ENCODE measurements at places on chromosomes 16 and 17. TPM values are rescaled to one million over a fixed set of nuclear protein-coding genes. Genes with fewer than 3 reads are reported as not detected.

HBA2 gene
- 0.49 TPM for polyA plus RNA-seq

SPNS3 gene
- 1.3 TPM for polyA plus RNA-seq

GTF3C1 gene
- 109 TPM for polyA plus RNA-seq

TPSG1 gene
- 0.15 TPM for polyA plus RNA-seq

PRDM7 gene
- not detected for polyA plus RNA-seq

ABCA9 gene
- polyA plus RNA-seq = 2.2 TPM

MFAP4 gene
- polyA plus RNA-seq = 8.3 TPM

SLC9A5 gene
- 0.43 TPM for polyA plus RNA-seq

SPAG7 gene
- polyA plus RNA-seq = 56.4 TPM

RGS11 gene
- 7.9 TPM for polyA plus RNA-seq

CCDC200 gene
- not detected for polyA plus RNA-seq

HSF4 gene
- polyA plus RNA-seq = 22.9 TPM

ACE gene
- polyA plus RNA-seq = 1.2 TPM

CACNG1 gene
- polyA plus RNA-seq = not detected

QPRT gene
- 0.28 TPM for polyA plus RNA-seq

KRT36 gene
- polyA plus RNA-seq = 0.07 TPM

SOX15 gene
- 94.3 TPM for polyA plus RNA-seq

CD300H gene
- polyA plus RNA-seq = not detected

NLRC5 gene
- 21.7 TPM for polyA plus RNA-seq

CASKIN1 gene
- 0.29 TPM for polyA plus RNA-seq

HIC1 gene
- polyA plus RNA-seq = 1.6 TPM

SYNGR3 gene
- polyA plus RNA-seq = 0.06 TPM

RAPGEFL1 gene
- polyA plus RNA-seq = 109 TPM

HOXB1 gene
- polyA plus RNA-seq = 0.29 TPM

KRTAP1-5 gene
- polyA plus RNA-seq = 0.09 TPM

CEP295NL gene
- 0.25 TPM for polyA plus RNA-seq

KRTAP16-1 gene
- polyA plus RNA-seq = not detected

TBC1D3G gene
- 20.5 TPM for polyA plus RNA-seq

NME1 gene
- polyA plus RNA-seq = 142 TPM

PLK1 gene
- polyA plus RNA-seq = 5.1 TPM

CHST4 gene
- polyA plus RNA-seq = not detected

SMIM36 gene
- not detected for polyA plus RNA-seq

LRRC37A gene
- polyA plus RNA-seq = 2.5 TPM

LRRC75A gene
- 0.65 TPM for polyA plus RNA-seq

SNF8 gene
- 63.9 TPM for polyA plus RNA-seq

TMIGD1 gene
- not detected for polyA plus RNA-seq

CD300LB gene
- 0.11 TPM for polyA plus RNA-seq

C17orf113 gene
- polyA plus RNA-seq = 0.32 TPM

SEC14L5 gene
- 0.19 TPM for polyA plus RNA-seq

ADAM11 gene
- polyA plus RNA-seq = 0.59 TPM

PRKCB gene
- polyA plus RNA-seq = 0.39 TPM

ALOX12 gene
- polyA plus RNA-seq = 54.4 TPM

DNAH2 gene
- 0.06 TPM for polyA plus RNA-seq

TEKT1 gene
- polyA plus RNA-seq = not detected

SLC35G6 gene
- polyA plus RNA-seq = not detected

ACSM2A gene
- polyA plus RNA-seq = not detected

CALB2 gene
- 6.3 TPM for polyA plus RNA-seq

MYH13 gene
- 0.04 TPM for polyA plus RNA-seq

ITGB3 gene
- 1.0 TPM for polyA plus RNA-seq

CCL23 gene
- 1.3 TPM for polyA plus RNA-seq

ZNF469 gene
- polyA plus RNA-seq = 0.04 TPM

TBC1D28 gene
- not detected for polyA plus RNA-seq

RPS6KB1 gene
- polyA plus RNA-seq = 13.5 TPM

FBXW10 gene
- 0.39 TPM for polyA plus RNA-seq

SPNS2 gene
- 238 TPM for polyA plus RNA-seq

STX1B gene
- polyA plus RNA-seq = 1.6 TPM
